ENCODE measurements at places on chromosomes 16 and 17.
A peak's percentile ranks its signal among the peaks of the same experiment; 100 is the strongest.

GRCh38 chr17:17542906-17543635 lies 46.9 kb upstream of the RASD1 start:
- no peak for DNase-seq

- DNase-seq = peak; percentile 77
Observed at GRCh38 chr16:2964475-2965336, 631 bp downstream of the KREMEN2 start.

- DNase-seq = no peak
Observed at GRCh38 chr16:4698321-4699045, 5.1 kb downstream of the NUDT16L1 start.

DNA sequence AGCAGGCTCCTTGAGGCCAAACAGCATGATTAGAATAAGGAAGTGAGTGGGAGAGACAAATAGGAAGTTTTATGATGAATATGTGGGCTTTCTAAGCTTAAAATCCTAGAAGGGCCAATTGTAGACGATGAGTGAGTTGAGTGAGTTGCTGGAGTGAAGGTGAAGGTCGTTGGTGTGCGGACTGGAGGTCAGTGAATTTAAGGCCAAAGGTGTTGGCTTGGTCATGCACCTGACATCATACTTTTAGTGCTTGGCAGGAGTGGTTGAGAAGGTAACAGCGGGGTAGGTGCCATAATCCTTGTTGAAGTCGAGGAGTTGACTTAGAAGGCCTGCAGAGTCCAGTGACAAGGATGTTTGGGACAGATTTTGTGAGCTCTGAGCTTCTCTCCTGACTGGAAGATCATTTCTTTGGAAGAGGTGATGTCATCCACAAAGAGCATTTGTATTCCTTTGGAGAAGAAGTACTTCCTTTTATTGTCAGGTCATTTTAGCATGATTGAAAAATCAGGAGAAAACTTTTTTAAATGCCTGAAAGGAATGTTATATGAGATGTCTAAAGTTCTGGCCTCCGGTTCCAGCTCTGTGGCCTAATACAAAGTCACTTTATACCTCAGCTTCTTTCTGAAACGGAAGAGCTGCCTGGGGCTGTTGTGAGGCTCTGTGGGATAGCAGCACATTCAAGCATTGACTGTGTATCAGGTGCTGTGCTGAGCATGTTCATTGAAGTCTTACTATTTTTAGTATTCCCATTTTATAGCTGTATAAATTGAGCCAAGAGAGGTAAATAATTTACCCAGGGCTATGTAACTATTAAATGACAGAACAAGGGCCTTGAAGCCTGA lies 53.6 kb upstream of the TBX2 start:
- no peak for DNase-seq

GRCh38 chr17:46002311-46002972 lies 3.4 kb downstream of the STH start:
- peak; percentile 54 for DNase-seq

DNA sequence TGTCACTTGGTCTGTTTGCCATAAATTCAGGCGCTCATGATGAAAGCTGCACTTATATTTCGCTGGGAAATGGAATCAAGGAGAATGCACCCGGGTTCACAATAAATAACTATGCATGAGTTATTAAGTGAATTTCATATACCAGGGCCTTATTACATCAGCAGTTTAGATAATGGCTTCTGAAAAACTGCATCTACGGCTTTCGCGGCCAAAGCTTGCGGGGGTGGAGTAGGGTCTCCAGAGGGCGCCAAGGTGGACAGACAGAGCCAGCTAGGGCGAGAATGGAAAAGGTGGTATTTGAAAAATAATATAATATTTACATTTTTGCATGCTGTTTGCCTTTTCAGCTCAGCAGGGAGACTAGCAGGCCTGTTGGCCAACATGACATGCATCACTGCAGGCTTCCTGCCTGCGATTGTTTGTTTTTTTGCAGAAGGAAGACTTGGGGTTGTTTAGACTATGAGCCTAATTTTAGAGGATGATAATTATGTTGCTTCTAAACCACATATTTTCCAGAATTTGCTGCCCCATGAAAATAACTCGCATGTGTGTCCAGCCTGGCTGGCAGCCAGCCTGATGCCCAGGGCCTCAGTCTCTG lies 173.8 kb upstream of the IRX3 start:
- no peak for DNase-seq

DNA sequence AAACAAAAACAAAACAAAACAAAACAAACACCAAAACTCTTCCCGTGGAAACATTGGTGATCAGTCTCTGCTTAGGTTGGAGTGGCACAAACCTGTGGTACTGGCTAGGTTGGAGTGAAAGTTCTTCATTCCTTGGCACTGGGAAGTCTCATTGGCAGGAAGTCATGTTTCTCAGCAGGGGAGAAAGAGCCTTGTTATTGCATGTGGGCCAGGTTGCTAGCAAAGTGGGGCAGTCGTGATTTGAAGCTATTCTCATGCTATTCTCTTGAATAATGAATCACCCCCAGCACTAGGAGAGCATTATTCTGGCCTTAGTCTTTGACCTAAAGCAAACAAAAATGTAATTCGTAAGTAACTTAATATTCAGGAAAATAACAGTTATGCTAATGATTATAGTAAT lies 24.3 kb upstream of the B4GALNT2 start:
- DNase-seq = no peak

GRCh38 chr16:23148513-23149266 lies 562 bp downstream of the USP31 start:
- DNase-seq = peak; percentile 26

DNA sequence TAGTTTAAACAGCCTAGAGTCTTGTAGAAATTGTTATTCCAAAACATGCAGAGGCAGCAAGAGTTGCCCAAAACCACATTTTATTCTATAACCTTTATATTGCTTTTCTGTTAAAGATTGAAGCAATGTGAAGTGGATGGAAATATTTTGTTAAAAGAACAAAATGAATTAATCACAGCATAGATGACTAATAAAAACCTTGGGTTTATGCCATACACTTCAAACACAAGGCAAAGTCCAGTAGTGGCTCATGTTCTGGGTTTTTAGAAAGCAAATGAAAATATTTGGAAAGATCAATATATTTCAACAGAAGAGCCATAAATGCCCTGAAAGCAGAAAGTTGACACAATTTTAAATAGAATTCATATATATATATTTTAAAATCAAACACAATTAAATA lies 36.7 kb upstream of the ULK2 start:
- DNase-seq = no peak

DNA sequence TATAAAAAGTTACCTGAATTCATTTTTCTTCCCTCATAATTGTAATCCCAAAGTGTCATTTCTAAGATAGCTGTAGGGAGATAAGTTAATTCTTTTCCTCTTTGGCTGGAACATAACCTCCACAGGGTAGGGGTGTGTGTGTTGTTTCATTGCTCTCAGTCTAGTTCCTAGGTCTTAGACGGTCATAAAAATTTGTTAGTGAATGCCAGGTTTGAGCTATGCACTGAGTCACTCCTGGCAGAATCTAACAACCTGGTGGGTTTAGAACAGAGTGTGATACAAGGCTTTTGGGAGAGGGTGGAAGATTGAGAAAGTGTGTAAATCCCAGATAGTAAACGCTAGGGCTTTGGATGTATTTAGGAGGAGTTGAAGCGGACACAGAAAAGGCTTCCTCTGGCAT lies 894 bp upstream of the PHKG2 start:
- DNase-seq = no peak

- no peak for DNase-seq
Observed at GRCh38 chr16:24298548-24299167, 42.5 kb downstream of the CACNG3 start.

DNA sequence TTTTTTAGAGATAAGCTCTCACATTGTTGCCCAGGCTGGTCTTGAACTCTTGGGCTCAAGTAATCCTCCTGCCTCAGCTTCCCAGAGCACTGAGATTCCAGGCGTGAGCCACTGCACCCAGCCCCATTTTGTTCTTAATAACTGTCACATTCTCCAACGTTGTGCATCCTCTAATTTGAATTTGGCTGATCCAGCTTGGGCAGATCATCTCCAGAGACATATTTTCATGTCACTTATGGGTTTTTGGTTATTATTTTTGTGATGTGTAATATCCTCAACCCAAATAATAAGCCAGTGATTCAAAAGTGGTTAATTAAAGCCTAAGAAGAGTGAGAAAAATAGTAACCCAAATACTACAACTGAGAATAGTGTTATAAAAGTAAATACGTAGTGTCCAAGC lies 16.2 kb upstream of the COL1A1 start:
- no peak for DNase-seq

GRCh38 chr17:68697850-68698361 lies 96.7 kb upstream of the FAM20A start:
- no peak for DNase-seq

- no peak for DNase-seq
Observed at GRCh38 chr16:86367291-86368072, 142.8 kb upstream of the FOXF1 start.

GRCh38 chr17:7807206-7807605 lies 26.8 kb upstream of the KDM6B start:
- no peak for DNase-seq

- DNase-seq = no peak
Observed at GRCh38 chr17:42307362-42307927, 19.1 kb downstream of the STAT5A start.

GRCh38 chr16:56275076-56275475 lies 83.8 kb downstream of the GNAO1 start:
- no peak for DNase-seq

DNA sequence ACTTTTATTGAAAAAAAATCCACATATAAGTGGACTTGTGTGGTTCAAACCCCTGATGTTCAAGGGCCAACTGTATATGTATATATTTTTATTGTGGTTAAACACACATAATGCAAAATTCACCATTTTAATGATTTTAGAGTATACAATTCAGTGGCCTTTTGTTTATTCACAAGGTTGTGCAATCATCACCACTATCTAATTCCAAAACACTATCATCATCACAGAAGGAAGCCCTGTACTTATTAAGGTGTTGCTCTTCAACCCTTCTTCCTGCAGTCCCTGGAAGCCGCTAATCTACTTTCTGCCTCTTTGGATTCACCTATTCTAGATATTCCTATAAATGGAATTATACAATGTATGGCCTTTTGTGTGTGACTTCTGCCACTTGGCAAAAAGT lies 23.0 kb downstream of the MAP2K6 start:
- no peak for DNase-seq

GRCh38 chr16:70493802-70494201 lies 29.6 kb downstream of the COG4 start:
- no peak for DNase-seq

DNA sequence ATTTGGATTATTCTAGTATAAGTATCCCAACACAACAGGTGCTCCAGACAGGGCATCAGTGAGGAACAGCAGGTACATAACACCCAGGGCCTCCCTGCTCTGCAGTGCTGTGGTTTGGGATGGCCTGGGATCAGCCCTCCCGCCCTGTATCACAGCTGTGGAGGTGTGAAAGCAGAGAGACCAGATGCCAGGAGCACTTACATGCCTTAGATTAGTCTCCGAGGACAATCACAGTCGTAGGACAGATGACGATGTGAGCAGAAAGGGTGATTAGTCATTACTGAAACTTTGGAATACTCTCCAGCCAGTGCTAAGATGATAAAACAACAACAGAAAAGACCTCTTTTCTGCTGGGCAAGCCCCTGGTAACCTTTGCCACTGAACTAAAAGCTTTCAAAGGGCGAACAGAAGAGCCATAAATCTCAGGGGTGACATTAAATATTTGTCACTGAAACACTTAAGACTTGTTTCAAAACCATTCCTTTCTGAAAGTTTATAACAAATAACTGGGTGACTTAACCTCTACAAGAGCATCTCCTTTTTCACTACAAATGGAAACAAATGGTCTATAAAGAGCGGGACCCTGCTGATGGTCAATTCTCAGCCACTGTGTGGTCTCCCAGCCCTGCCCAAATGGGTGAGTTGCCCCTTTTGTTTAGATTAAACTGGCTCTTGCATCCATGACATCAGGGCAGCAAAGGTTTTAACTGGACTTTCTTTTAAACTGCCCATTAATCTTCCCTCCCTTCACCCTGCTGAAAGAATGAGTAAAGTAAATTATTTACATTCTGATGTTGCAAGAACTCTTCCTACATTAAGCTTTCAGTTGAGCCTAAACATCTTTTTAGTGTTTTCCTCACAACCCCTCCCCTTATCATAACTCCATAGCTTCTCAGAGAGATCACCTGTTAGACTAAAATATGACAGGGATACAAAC lies 183.1 kb upstream of the COX10 start:
- DNase-seq = no peak

DNA sequence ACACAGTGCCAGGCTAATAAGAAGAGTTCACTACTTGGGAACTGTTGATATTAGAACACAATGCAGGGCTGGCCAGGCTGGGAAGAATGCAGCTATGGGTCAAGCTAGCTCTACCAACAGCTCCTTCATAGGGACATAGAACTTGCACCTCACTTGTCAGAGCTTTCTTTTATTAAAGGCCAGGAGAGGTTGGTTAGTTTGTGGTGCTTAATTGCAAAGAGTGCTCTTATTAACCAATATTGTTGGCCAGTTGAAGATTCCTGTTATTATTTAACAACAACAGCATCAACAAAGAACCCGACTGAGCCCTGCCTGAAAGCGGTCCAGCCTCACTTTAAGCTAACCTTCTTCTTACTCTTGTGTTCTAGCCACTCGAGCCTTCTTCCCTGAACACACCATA lies 43.4 kb upstream of the ANKFN1 start:
- DNase-seq = no peak

DNA sequence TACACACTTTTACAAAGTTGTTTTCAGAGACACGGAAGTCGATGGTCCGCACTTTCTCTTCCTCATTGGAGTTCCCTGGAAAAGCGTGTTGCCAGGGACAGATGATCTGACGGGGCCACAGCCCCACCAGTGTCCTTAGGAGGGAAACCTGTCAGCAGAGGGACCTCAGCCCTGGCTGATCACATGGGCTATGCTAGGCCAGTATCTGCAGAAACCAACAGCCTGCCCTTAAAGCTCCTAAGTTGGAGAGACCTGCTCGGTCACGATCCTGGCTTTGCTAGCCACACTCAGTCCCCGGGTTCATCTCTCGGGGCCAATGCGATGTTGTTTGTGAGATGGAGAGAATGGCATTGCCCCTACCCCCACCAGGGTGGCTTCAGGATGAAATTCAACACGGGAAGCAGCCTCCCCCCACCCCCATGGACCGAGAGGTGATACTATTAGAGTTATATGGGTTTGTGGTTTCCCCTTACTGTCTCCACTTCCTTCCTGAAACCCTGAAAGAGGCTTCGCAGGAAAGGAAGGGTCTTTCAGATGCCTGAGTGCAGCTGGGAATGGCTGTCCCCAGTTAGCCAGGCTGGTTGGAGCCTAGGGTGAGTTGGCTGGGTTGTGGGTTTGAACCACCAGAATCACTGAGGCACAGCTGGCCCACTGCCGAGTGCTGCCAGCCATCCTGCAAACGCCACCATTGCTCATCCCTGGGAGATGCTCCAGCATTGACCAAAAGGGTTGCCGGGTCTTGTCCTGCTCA lies 16.6 kb downstream of the RMI2 start:
- DNase-seq = no peak

GRCh38 chr16:50540711-50541007 lies 7.5 kb upstream of the NKD1 start:
- DNase-seq = no peak

- no peak for DNase-seq
Observed at GRCh38 chr17:16924696-16925440, 47.0 kb downstream of the TNFRSF13B start.

GRCh38 chr17:14833201-14833785 lies 431.8 kb downstream of the PMP22 start:
- no peak for DNase-seq

GRCh38 chr17:2995886-2996809 lies 67.3 kb downstream of the OR1D5 start:
- DNase-seq = no peak

Measured in NCI-H1436 (cell line).